Urinary bladder (tissue), 4 donors: ENCODE measurements at places on chromosomes 2 and 18. TPM values are rescaled to one million over a fixed set of nuclear protein-coding genes. Genes with fewer than 3 reads are reported as not detected.

TPO gene
- 0.74 TPM for total RNA-seq

TBR1 gene
- 0.11 TPM for total RNA-seq

VIL1 gene
- not detected for total RNA-seq

SS18 gene
- 157 TPM for total RNA-seq

GREB1L gene
- total RNA-seq: 1.4 TPM

ASPRV1 gene
- 2.9 TPM for total RNA-seq

PRKAG3 gene
- 1.2 TPM for total RNA-seq

DNA sequence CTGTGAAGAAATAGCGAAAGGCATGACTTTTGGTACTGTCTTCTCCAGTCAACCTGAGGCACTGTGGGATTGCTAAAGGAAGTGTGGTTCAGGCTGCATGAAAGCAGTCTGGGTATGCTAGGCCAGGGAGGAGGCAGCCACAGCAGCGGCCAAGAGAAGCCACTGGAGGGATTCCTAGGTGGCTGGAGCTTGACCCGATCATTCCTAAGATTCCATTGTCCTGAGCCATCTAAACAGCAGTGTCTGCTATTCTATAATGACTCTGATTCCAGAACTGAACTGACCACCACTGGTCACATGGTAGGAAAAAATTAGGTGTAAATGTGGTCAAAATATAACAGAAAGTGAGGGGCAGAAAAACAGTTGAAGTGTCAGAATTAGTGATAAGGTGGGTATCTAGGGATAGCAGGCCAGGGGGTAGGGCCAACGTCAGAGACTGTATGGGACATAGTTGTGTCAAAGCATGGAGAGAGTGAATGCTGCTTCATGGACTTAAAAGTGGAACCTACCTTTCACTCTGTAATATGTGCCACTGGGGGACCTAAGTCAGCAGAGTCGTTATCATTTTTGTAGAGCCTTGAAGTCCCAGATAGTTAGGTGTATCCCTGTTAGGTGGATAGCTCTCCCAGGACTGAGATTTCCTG, 204.6 kb downstream of the CTNNA2 start:
- DNase-seq: no peak

GRCh38 chr2:13858626-13859025, 773.9 kb upstream of the LRATD1 start:
- DNase-seq: no peak

DNA sequence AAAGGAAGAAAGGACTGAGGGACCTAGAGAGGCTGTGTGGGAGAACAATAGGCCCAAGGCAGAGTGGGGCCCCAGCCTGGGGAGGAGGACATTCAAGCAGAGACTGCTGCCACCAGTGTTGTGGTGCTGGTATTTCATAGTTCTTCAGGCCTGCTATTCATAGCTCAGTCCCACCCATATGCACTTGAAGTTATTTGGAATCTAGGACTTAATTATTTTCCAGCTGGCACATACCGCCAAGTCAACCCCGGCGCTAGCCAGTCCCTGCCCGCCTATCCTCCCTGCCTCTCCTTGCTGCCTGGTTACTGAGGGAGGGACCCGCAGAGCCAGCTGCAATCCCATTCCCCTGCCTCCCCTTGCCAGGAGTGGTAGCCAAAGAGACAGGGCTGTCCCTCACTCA, 141.2 kb downstream of the CABLES1 start:
- no peak for DNase-seq

GRCh38 chr18:12397793-12398192, 9.9 kb upstream of the PRELID3A start:
- no peak for DNase-seq

- no peak for DNase-seq
These were observed 36.8 kb upstream of the ERCC3 start for GRCh38 chr2:127330753-127331152.

- no peak for DNase-seq
These were observed 46.7 kb upstream of the KCNF1 start for GRCh38 chr2:10864861-10865636.

DNA sequence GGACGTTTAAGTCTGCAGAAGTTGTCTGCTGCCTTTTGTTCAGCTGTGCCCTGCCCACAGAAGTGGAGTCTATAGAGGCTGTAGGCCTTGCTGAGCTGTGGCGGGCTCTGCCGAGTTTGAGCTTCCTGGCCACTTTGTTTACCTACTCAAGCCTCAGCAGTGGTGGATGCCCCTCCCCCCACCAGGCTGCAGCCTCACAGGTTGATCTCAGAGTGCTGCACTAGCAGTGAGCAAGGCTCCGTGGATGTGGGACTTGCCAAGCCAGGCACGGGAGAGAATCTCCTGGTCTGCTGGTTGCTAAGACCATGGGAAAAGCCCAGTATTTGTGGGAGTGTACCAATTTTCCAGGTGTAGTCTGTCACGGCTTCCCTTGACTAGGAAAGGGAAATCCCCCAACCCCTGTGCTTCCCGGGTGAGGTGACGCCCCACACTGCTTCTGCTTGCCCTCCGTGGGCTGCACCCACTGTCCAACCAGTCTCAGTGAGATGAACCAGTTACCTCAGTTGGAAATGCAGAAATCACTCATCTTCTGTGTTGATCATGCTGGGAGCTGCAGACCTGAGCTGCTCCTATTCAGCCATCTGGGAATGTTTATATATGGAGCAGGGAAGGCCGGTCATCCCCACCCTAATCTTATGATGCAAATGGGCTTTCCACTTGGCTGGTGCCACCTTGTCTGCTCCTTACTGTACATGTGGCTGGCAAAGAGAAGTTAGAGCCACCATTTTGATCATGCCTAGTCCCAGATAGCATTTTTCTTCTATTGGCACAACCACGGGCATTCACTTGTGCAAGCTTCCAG, 156.9 kb upstream of the ITGA6 start:
- DNase-seq: no peak

GRCh38 chr2:69203166-69203985, 183.7 kb downstream of the GFPT1 start:
- DNase-seq: no peak

- DNase-seq: no peak
These were observed 1.5 kb downstream of the ARL5A start for GRCh38 chr2:151826737-151827157.

GRCh38 chr2:124121760-124122275, 96.7 kb downstream of the CNTNAP5 start:
- DNase-seq: no peak

- DNase-seq: no peak
These were observed 2.9 kb downstream of the OTOF start for GRCh38 chr2:26475037-26475436.

DNA sequence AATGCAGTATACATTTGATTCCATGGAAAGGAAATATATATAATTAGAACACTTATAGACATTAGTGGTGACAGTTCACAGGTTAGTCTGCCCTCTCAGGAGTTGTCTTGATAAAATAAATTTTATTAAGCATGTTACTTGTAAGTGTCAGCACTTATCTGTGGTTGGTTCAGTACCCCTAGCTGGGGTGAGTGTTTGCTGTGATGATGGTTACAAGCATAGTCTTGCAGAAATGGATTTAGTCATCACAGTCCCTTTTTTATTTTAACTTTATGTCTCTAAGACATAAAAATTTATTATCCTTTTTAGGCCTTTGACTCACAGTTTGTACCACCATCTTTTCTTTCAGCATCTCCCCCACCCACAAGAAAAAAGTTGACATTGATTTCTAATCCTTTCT, 52.1 kb downstream of the NCK2 start:
- no peak for DNase-seq

GRCh38 chr2:62382122-62382521, 123.9 kb downstream of the TMEM17 start:
- no peak for DNase-seq
